ENCODE measurements at places on chromosomes 5 and 9. TPM values are rescaled to one million over a fixed set of nuclear protein-coding genes. Genes with fewer than 3 reads are reported as not detected.

Gene MSH3
- 33.8 TPM for total RNA-seq

GRCh38 chr9:123925161-123925560 lies 4.8 kb downstream of the DENND1A start:
- no peak for DNase-seq

DNA sequence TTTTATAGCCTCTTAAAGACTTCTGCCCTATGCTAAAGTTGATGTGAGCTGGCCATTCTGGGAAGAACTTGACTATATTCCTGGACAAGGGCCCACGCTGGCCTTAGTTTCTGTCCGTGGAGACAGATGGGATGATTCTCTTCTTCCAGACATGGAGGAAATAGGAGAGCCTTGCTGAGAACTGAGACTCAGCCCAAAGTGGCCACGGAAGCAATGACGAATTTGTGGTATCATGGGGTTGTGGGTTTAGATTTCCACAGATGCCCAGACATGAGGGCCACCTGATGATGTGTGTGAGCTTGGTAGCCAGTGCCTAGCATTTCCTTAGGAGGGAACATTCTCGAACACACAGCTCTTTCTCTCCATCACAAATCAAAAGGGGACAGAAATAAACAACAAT lies 309.1 kb downstream of the NSG2 start:
- DNase-seq: no peak

Gene LIFR
- 190 TPM for total RNA-seq

GRCh38 chr9:27672718-27673117 lies 99.4 kb upstream of the C9orf72 start:
- no peak for DNase-seq
